NCI-H1092 treated with DMSO at 0.1 percent for 48 hours (cell line): ENCODE measurements at places on chromosomes 1 and 21.

GRCh38 chr1:4301007-4301406 lies 353.4 kb upstream of the AJAP1 start:
- DNase-seq: no peak

GRCh38 chr1:57590978-57591377 lies 167.1 kb upstream of the DAB1 start:
- DNase-seq: no peak

DNA sequence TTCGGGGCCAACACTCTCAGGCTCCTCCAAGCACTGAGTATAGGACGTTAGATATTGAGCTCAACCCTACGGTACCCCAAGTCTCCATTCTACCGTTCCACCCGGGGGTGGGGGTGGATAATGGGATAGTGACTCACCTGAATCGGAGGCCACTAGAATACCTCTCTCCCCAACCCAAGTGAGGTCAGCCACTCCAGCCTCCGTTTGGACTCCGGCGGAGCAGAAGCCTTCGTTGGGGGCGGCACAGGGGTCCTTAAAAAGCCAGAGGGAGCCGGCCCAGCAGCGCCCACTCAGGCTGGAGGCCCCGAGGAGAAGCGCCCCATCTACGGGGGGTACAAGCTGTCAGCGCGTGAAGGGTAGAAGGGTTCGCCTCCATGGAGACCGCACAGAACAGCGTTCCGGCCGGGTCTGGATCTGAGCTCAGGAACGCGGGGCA lies 556 bp downstream of the WDR77 start:
- no peak for DNase-seq

GRCh38 chr1:27418326-27419185 lies 26.1 kb downstream of the GPR3 start:
- no peak for DNase-seq

DNA sequence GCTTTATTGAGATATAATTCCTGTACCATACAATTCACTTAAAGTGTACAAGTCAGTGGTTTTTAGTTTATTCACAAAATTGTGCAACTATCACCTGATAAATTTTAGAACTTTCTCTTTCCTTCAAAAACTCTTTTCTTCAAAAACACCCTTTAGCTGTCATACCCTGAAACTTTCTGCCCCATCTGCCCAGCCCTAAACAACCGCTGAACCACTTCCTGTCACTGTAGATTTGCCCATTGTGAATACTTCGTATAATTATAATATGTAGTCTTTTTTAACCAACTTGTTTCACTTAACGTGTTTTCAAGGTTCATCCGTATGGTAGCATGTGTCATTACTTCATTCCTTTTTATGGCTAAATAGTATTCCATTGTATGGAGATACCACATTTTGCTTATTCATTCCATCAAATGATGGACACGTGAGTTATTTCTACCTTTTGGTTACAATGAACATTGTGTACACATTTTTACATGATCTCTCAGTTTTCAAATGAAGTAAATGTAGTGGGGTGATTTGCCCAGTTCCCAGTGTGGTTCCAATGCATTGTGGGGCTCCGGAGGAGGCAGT lies 37.9 kb downstream of the WNT4 start:
- no peak for DNase-seq

DNA sequence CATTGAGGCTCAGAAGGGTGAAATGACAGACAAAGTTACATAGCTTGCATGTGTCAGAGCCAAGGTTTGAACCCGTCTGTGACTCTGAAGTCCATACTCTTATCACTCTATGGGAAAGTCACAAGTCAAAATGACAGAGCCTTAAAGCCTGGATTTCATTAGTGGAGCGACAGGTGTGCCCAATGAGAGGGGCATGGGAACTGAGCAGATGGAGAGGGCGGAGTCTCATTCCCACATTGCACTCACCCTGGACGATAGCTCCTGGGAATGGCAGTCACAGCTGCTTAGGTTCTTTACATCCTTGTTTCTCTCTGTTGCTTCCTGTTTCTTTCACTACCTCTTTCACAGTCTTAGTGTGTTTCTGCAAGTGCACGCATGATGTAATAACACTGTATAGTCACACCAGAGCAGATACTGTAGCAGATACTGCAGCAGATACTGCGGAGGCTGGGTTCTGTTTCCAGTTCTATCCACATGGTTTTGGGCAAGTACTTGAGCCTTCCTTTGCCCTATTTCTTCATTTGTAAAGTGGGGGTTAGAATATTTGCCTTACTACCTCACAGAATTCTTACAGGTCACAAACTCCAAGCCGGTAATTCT lies 127.2 kb downstream of the ZSCAN20 start:
- peak; percentile 9 for DNase-seq

GRCh38 chr1:86965012-86965826 lies 50.8 kb downstream of the HS2ST1 start:
- peak; percentile 8 for DNase-seq

DNA sequence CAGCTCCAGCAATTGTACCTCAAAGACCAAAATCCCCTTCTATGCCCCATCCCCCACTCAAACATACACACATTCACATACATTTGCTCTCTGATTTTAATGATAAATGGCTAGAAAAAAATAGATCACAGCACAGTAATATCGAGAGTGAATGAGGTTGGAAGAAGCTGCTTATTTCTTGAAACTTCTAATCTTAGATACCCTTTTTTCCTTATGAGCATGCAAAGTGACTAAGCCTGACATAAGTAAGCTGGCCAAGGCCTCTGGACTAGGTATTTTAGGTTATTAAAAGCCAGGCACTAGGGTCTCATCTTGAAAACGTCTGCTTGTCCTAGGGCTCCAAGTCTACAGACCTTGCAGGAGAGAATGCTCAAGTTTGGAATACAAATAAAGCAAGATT lies 133.6 kb downstream of the TGFBR3 start:
- DNase-seq: no peak
